AG08396 (cell line): ENCODE measurements at places on chromosomes 1 and 21.

GRCh38 chr21:41897047-41897669 lies 18.0 kb upstream of the PRDM15 start:
- no peak for DNase-seq

- DNase-seq: no peak
Observed at GRCh38 chr1:114033216-114033706, 54.0 kb downstream of the OLFML3 start.

DNA sequence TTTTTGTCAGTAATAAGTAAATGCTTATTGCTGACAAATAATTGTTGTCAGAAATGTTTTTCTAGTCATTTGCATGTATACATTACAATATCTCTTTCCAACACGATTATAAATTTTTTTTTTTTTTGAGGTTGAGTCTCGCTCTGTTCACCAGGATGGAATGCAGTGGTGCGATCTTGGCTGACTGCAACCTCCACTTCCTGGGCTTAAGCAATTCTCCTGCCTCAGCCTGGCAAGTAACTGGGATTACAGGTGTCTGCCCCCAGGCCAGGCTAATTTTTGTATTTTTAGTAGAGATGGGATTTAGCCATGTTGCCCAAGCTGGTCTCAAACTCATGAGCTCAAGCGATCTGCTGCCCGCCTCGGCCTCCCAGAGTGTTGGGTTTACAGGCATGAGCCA lies 72.0 kb upstream of the ATF3 start:
- no peak for DNase-seq

- no peak for DNase-seq
Observed at GRCh38 chr21:36636016-36636415, 62.9 kb upstream of the SIM2 start.

GRCh38 chr1:106568201-106568974 lies 488.1 kb upstream of the PRMT6 start:
- no peak for DNase-seq

DNA sequence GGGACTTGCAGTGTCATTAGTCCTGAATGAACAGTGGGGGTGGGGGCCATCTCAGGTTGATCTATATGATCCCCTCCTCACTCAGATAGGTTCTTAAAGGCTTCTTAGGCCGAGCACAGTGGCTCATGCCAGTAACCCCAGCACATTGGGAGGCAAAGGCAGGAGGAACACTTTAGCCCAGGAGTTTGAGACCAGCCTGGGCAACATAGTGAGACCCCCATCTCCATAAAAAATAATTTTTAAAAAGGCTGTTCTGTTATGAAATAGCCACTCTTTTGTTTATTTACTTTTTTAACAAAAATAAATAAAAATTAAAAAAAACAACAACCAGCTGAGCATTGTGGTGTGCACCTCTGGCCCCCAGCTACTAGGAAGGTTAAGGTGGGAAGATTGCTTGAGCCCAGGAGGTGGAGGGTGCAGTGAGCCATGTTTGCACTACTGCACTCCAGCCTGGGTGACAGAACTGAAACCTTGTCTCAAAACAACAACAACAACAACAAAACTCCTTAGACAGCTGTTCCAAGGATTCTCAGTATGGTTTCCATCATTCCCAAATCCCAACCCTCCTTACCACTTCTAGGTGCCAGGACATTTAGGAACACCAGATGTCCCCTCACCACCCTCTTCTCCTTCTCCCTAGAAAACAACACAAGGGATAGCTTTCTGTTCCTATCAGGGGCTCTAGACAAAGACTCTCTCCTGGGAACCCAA lies 2.0 kb upstream of the TRAPPC3 start:
- DNase-seq: no peak

GRCh38 chr1:148292915-148293314 lies 140.8 kb upstream of the NBPF11 start:
- no peak for DNase-seq

DNA sequence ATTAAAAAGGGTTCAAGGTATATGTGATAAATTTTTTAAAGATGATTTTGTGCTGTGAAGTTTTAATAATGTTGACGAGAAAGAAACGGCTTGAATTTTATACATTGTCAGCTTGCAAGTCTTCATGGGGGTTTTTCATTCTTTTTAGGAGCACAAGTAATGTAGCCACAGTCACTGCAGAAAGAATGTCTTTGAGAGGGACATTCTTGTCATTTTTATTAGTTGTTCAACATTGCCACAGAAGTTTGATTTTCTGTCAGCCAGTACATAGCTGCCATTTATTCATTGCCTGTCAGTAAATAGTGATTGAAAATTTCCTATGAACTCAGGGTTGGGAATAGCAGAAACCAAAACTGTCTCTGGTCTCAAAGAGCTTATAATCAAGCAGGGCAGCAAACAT lies 156.3 kb downstream of the DHRS3 start:
- DNase-seq: no peak

DNA sequence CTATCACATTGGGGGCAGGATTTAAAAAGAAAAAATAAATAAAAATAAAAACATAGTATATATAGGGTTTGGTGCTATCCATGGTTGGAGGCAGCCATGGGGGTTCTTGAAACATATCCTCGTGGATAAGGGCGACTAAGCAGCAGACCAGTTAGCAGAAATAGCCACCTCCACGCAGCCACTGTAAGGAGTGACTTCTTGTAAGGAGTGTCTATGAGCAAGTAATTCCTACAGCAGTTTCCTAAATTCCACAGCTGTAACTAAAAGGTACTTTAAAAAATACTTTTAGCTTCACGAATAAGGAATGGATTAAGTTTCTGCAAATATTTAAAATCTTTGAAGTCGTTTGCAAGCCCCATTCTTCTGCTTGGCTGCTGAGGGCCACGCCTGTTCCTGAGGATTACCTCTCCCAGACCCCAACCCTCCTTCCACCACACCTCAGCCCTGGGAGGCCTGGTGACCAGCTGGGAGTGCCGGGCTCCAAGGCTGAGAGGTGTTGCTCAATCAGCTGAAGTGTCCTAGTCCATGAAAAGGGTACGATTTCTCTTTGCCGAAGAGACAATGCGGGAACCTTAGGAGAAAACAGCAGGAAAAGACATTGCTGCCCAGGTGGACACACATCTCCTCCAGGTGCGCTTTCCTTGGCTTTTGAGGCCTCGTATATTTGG lies 115.3 kb downstream of the ADSS2 start:
- no peak for DNase-seq

- DNase-seq: no peak
Observed at GRCh38 chr1:246661451-246661850, 62.8 kb upstream of the SCCPDH start.

DNA sequence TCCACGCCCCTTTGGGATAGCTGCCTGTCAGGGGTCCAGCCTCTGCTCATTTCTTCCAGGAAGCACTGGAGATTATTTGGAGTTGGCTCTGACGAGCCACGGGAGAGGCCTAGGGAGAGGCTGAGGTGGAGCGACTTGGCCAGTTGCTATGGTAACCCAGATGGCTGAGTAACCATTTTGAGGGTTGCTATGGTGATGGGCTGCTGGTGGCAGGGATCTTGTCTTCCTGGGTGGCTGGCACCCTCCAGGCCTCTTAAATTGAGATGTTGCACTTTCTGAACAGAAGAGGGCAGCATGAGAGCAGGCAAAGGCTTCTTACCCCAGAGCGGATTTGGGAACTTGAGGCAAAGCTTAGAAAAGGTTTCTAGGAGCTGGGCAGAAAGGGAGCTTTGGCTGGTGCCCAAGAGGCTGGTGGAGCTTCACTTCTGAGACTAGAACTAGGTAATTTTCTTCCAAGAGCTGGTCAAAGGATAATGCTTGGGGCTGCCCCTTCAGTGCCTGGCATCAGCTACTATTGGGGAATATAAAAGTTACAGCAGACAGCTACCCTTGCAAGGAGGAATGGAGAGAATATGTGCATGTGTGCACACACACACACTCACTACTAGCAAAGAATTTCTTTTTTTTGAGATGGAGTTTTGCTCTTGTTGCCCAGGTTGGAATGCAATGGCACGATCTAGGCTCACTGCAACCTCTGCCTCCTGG lies 72.5 kb downstream of the NDUFS5 start:
- peak; percentile 95 for DNase-seq

DNA sequence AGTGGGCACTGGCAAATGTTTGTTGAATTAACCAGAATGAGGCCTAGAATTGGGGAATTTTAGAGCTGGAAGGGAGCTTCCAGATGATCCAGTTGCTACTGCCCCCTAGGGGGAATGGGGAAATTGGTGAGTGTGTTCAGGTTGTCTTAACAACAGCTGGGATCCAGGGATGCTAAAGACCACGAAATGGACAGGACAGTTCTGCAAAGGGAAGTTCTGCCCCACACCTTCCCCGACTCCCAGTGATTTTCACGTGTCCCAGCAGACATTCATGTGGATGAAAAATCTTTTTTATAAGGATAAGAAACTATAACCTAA lies 33.9 kb downstream of the TRIM62 start:
- peak; percentile 72 for DNase-seq

DNA sequence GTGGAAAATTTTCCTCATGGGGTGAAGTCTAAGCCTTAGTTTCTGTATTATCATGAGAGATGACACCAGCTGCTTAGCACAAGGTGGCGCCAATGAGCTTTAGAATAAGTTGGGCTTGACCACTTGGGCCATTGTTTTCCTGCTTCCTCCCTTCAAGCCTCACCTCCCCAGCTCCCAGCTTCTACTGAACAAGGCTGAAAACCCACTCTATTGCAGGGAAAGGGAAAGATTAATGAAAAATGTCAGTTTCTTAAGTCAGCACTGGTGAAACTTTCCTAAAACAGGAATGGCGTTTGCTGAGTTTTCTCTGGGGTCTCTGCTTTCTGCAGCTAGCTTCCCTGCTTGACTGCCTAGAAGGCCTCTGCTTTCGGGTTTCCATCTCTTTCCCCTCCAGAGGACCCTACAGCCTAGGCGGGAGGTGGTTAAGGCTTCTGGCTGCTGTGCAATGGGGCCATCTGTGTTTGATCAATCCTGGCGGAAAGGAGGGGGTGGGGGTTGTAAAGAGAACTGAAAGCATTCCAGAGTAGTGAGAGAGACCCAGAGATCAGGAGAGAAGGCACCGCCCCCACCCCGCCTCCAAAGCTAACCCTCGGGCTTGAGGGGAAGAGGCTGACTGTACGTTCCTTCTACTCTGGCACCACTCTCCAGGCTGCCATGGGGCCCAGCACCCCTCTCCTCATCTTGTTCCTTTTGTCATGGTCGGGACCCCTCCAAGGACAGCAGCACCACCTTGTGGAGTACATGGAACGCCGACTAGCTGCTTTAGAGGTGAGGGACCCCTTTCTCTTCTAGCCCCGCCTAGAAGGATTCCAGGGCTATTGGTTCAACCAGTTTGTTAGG lies at the start of gene OLFML3:
TSS of gene OLFML3 (plus strand) at position 612 of the 840 bp plus-strand sequence. CDS start at position 655, 43 bp downstream.
- DNase-seq: peak; percentile 87

DNA sequence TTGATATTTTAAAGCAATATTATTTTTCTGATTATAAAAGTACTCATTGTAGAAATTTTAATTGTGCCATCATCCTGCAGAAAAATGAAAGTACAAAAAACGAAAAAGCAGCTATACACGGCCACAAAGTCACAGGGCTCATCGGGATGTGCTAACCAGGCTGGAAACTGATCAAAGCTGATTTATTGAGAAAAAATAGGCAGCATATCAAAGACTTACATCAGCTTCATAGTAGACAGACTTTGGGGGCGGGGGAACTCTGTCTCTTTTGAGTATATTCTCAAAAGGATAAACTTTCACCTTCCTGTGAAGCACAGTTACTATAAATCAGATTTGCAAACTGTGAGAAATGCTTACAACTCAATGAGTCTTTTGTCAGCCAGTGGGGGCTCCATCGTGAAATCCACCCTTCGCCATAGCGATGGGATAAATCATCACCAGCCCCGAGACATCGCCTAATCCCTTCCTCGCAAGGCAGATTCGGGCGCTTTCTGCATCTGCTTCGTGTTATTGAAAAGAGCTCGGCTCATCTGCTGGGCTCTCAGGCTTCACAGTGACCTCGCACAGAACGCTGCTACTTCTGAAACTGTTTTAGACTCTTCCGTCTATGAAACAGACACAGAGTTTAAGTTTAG lies 69.2 kb upstream of the ERG start:
- DNase-seq: peak; percentile 34

- DNase-seq: no peak
Observed at GRCh38 chr1:1842360-1843146, 48.3 kb downstream of the GNB1 start.

DNA sequence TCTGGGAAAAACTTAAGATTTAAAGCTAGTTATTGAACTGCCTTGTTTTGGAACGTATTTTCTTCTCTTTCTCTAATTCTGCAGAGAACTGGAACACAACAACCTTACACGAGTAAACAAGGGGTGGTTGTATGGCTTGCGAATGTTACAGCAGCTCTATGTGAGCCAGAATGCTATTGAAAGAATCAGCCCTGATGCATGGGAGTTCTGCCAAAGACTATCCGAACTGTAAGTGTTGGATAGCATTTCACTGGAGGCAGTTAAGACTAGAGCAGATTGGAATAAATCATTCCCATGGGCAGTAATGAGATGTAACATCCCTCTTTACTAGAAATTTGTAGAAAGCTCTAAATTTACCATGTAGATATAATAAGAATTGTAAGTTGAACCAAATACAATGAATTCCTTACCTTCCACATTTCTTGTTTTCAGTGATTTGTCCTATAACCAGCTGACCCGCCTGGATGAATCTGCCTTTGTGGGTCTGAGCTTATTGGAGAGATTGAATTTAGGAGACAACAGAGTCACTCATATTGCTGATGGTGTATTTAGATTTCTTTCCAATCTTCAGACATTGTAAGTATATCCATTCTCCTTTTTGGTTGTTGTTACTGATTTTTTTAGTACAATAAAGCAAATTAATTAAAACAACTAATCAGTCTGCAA lies 22.9 kb downstream of the LRIG2 start:
- no peak for DNase-seq

- DNase-seq: peak; percentile 64
Observed at GRCh38 chr1:110084227-110085078, 14.0 kb upstream of the ALX3 start.

DNA sequence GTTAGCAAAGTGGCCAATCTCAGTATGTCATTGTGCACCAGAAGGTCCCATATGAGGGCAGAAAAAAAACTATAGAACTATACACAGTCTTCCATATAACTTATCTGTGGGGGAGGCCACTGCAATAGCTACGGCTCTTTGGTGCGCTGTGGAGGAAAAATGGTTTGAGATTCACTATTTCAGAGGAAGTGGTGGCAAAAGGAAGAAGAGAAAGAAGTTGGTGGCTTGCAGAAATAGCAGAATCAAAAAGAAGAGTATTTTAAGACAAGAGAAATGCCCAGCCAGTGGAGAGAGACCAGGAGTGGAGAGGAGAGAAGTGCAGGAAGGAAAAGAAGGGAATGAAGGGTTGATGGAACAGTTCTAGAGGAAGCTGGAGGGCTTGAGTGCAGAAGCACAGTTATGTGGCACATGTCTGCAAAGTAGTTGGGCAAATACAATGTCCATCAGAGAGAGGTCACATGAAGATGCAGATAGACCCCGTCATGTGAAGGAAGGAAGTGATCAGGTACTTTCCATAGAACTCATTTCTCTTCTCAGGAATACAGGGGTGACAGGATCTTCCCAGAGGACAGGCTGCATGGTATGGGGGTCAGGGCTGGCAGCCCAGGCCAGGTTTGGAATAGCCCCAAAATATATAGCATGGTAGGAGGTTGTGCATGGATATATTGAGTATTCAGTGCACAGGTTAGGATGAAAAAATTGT lies 64.6 kb downstream of the RUNX1 start:
- no peak for DNase-seq
